ENCODE measurements at places on chromosomes 6 and 20.
A peak's percentile ranks its signal among the peaks of the same experiment; 100 is the strongest.

DNA sequence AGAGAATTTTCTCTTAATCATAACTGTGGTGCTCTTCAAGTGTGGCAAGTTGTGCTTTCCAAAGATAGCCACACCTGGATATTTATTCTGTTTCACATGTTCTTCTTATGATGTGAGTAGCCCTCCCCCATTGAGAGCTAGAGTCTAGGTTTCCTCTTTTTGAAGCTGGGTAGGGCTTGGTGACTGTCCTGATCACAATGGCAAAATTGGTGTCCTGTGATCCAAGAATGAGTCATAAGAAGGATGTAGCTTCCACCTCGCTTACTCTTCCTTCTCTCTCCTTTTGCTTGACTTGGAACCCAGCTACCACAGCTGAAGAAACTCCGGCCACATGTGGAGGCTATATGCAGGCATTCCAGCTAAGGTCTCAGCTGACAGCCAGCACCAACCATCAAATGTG lies 7.4 kb upstream of the IGF2R start:
- no peak for DNase-seq

DNA sequence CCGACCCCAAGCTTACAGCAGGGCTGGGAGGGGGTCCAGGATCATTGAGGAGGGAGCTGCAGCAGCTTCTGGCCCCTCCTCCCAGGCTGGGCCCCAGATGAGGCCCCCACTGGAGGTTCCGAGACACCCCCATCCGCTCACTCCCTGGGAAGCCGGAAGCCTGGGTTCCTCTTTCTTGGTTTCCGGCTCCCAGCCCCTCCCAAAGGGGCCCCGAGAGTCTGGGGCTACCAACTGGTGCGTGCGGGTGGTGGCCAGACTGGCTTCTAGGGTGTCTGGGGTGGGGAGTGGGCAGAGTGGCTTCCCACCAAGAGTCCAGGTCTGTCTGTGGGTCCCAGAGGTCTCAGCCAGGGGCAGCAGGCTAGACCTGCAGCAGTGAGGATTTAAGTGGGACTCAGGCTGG lies 2.2 kb downstream of the RGS19 start:
- DNase-seq = peak; percentile 78

GRCh38 chr20:44188752-44189151 lies 1.8 kb upstream of the JPH2 start:
- DNase-seq = no peak

DNA sequence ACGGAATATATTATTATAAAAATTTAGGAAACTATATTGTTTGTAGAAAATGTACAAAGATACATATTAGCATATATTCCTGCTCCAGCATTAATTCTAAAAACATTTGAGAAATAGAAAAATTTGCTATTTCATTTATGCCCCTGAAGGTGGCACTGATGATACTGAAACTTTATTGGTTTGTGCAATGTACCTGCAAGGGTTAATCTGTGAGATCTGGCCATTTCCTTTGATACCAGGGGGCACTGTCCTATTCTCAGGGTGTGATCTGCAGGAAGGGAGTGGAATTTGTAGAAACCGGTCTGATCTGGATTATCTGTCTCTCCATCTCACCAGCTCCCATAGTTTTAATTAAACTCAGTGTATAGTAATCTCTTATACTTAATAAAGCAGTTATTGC lies 625.1 kb upstream of the IMPG1 start:
- DNase-seq = no peak

DNA sequence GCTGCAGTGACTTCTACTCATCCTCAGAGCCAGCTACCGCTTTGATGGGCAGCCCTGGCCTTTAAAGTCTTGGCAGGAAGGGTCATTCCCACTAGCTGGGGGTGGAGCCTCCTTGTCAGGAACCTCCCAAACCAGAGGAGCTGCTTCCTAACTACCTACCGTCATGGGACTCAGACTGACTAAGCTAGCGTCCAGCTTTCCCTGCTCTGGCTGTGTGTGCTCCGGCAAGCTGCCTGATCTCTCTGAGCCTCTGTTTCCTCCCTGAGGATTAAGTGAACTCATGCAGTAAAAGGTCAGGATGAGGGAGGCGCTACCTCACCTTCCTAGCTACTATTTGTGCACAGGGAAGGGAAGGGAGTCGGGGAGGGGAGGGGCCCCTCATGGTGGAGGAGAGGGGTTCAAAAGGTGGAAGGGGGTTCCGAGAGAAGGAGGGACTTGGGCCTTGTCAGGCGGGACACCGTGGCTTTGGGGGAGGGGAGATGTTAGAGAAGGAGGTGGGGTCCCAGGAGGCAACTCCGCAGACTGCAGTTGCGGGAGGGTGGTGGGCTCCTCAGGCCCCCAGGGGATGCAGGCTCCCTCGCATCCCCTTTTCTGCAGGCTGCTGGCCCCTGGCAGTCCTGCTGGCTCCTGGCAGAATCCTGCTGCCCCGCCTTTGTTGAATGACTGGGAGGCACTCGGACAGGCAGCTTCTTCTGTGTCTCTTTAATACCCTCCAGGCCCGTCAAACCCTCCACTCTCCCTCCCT lies 9.8 kb downstream of the DUSP15 start:
- DNase-seq = no peak

DNA sequence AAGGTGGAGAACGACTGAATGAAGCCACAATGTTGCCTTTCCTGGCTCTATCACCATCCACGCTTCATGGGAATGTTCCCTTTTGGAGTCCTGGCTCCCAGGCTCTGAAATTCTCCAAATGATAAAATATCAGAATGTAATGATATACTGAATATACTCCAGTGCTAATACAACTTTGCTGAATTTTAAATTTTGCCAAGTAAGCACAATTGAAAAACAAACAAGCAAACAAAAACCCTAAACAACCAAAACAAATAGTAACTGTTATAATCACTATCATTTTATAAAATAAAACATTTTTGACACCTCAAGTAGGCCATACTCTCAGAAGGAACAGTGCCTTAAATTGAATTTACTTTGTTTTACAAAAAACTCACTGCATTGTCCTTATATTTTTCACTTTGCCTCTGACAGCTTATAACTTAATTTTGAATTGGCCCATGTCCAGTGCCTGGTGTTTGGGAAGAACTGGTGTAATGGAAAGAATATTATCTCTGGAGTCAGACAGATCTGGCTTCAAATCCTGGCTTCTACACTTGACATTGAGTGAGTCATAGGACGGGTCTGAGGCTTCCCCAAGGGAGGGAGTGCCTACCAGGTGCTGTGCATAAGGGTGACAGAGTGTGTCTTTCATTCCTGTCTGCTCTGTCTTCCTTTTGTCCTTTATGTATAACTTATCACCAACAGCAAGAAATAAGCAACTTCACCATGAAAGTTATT lies 698.3 kb downstream of the EPM2A start:
- DNase-seq = no peak

GRCh38 chr6:105568142-105568541 lies 165.3 kb upstream of the PREP start:
- DNase-seq = no peak

- DNase-seq = no peak
These were observed 39.2 kb downstream of the PREX1 start for GRCh38 chr20:48788486-48789072.

DNA sequence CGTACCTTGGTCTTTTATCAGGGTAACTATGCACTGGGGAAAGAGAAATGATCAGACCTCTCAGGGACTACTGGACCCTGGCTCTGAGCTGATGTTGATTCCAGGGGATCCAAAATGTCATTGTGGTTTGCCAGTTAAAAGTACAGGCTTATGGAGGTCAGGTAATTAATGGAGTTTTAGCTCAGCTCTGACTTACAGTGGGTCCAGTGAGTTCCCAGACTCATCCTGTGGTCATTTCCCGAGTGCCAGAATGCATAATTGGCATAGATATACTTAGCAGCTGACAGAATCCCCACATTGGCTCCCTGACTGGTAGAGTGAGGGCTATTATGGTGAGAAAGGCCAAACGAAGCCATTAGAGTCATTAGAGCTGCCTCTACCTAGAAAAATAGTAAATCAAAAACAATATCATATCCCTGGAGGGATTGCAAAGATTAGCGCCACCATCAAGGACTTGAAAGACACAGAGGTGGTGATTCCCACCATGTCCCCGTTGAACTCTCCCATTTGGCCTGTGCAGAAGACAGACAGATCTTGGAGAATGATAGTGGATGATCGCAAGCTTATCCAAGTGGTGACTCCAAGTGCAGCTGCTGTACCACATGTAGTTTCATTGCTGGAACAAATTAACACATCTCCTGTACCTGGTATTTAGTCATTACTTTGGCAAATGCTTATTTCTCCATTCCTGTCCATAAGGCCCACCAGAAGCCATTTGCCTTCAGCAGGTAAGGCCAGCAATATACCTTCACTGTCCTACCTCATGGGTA lies 152.4 kb downstream of the THBS2 start:
- DNase-seq = no peak

DNA sequence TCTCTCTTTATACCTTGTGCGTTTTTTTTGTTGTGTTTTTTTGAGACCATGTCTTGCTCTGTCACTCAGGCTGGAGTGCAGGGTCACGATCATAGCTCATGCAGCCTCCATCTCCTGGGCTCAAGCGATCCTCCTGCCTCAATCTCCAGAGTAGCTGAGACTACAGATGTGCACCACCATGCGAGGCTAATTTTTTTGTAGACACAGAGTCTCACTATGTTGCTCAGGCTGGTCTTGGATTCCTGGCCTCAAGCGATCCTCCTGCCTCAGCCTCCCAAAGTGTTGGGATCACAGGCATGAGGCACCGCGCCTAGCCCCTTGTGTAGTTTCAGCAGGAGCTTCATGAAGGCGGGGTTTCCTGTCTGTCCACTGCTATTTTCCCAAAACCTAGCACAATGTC lies 27.3 kb downstream of the PDRG1 start:
- no peak for DNase-seq

GRCh38 chr20:58246346-58246745 lies 17.9 kb upstream of the ANKRD60 start:
- no peak for DNase-seq

DNA sequence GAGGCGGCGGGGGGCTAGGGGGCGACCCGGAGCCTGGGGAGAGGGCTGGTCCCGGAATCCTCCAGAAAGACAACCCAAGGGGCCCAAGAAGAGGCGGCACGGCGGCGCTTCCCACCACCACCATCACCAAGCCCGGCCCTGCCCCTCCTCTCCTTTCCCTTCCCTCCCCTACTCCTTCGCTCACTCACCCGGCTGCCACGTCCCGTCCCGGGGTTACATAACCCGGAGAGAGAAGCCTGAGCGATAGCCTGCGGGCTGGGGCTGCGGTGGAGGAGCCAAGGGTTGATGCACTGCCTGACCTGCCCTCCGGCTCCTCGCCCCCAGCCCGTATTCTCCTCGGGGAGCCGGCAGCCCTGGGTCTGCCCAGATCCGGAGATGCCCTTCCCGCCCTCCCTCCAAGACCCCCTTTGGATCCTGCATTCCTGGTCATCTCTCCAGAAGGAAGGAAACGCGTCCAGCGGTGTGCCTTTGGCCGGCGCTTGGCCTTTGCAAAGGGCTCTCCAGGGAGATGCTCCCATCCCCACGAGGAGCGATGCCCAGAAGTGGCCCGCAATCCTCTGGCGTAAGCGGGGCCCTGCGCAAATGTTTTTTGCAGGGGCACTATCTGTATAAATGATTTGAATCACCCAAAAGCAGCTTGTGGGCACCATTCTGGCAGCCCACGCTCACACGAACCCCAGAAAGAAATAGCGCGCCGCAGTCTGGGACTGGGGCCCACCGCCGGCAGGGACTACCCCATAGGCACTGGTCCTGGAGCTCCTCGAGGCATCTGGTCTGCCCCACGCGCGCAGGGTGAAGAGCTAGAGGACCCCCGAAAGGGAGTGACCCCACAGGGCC lies 4.6 kb upstream of the CPXM1 start:
- DNase-seq = no peak
